CD4-positive, alpha-beta T cell treated with Interleukin-1 beta for 1 hour (primary cell): ENCODE measurements at places on chromosomes 3 and 15.

DNA sequence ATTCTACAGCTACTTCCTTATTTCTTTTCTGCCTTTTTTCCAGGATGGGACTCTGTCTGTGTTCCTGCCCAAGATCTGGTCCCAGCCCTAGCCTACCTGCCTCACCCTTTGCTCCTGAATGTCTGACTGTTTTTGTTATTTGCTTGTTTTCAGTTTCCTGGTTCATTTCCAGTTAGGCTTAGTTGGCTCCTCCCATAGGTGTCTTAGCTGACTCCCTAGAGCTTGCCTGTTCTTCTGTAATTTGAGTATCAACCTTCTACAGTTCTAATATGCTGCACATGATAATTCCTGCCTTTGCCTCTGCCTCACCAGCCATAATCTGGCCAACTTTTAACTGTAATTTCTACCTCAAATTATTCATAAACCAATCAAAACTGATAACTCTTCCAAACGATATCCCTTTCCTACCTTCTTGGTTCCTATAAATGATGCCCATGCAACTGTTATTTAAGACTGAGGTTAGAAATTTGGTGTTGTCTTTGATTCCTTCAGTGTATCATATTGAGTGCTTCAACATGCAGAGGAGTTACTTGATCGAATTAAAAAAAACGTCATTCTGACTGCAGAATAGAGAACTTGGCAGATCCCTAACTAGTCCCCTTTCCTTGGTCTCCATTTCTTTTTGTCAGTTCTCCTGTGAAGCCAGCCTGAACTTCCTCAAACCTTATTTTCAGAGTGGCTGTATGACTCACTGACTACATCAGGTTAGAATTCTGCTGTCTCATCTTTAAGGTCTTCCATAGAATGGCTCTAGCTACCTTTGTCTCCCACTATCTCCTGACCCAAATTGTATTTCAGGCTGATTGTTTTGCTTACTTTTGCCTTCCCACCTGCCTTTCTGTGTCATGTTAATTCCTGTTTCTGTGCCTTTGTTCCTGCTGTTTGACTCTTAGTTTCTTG, 8.4 kb downstream of the GOLM2 start:
- no peak for DNase-seq

DNA sequence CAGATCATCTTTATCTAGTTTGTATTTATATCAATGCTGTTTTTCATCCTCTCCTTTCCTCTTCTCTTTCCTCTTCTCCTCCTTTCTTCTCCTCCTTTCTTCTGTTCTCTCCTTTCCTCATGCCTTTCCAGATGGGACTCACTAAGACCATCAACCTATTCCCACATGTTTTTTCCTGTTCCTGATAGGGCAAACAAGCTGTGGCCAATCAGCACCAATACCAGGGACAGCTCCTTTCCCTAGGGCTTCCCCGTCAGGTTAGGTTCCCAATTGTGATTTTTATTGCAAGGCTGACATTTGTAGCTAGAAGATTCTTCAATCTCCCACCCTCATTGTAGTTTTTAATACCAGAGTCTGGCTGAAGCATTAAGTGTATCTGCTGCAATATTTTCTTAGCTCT, 76.3 kb upstream of the COL8A1 start:
- DNase-seq = no peak

DNA sequence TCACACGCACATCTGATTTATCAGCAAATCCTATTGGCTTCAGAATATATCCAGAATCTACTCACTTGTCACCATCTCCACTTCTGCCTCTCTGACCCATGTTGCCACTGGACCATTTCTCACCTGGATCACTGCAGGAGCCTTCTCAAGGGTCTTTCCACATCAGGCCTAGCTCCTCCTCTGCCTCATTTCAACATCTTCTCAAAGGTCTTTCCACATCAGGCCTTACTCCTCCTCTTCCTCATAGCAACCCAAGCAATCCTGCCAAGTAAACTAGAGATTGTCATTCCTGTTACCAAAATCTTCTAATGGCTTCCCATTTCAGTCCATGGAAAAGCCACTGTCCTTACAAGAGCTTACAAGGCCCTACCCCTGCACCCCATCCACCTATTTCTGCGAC, 18.0 kb upstream of the DUT start:
- no peak for DNase-seq

GRCh38 chr3:117427081-117427480, 717.5 kb downstream of the TUSC7 start:
- DNase-seq = no peak

DNA sequence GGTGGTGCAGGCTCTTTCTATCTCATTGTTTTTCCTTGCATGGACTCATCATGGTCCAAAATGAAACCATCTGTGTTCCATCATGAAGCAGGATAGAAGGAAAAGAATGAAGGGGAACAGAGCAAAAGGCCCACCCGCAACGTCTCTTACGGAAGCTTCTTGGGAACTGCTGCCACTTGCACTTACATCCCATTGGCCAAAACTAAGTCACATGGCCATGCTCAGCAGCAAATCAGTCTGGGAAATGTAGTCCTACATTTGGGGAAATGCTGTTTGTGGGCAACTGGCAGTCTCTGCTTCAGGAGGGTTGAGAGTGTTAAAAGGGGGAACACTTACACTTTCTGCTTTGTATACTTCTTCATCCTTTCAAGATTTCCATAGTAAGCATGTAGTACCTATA, 191.6 kb downstream of the SV2B start:
- peak; percentile 40 for DNase-seq

- DNase-seq = no peak
These were observed 61.3 kb downstream of the FOXP1 start for GRCh38 chr3:71521940-71522876.
